Dermis microvascular lymphatic vessel endothelial cell (primary cell): ENCODE measurements at places on chromosomes 12 and 14.

DNA sequence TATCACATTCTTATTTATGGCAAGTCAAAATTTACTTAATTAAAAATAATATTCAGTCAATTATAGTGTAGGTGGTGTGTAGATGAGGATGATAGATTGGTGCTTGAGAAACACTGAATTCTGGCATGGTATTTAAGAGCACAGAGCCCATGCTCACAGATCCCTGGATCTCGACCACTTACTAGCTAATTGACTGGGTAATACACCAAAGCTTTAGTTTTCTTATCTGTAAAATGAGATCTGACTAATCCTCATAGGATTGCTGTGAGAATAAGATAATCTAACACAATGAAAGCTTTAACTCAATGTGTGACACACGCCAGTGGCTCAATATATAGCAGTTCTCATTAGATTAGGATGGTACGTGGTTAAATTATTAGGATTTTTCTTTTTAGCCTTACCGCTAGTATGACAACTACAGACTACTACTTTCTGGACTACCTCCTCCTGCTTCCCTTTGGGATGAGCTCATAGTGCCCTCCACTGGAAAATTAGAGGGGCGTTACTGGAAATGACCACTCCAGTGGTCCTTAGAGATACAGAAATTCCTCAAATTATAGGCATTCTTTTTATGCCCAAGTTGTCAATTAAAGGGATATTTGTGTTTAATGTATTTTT is 482.8 kb upstream of the TBX3 start:
- DNase-seq, result no peak

GRCh38 chr12:188910-189621 is 24.9 kb downstream of the SLC6A12 start:
- DNase-seq, result peak; percentile 52

GRCh38 chr14:59126714-59127436 is 61.6 kb upstream of the DAAM1 start:
- DNase-seq, result peak; percentile 48

DNA sequence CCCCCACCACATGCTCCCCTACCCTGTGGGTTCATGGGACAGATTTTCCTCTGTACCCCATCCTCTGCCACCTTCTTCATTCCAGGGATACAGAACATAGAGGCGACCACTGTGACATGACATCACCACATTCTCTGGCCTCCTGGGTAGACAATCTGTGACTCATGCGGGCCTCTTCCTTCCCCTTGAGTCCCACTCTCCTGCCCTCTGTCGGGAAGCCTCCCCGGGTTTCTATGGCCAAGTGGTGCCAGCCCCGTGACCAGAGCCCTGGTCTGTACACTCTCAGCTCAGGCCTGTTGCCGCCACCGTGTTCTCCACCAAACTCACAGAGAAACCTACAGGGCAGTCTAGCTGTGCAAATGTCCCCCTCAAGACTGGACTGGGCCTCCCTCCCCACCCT is 8.0 kb downstream of the CLMN start:
- DNase-seq, result peak; percentile 79

DNA sequence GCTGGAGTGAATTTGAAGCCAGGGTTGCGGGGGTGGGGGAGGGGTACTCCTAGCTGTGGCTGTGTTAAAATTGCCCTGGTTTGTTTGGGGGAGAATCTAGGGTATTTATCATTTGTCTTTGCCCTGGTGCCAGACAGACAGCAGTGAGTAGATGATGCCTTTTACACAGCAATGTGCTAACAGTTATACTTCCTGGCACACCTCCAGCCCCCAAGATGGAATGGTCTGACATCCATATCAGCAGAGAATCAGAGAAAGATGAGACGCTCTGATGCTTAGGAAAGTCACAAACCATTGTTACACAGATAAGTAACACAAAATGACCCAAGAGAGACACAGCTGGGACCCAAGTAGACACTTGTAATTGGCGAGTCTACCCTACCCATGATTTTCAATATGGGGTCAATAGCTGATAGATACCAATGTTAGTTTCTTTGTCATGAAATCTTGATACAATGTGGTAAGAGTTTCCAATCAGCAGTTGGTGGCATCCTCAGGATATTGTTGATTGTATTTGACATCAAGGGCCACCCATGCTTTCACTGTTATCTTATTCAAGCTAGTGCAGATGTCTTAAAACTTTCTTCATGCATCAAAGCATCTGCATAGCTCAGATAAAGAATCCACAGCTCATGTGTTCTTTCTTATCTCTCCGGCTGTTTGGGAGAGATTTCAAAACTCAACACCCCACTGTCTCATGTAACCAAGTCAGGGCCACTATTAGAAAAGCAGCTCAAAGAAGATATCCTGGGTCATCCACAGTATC is 2.6 kb upstream of the PRKAB1 start:
- DNase-seq, result no peak

GRCh38 chr12:90234472-90234871 is 525.8 kb upstream of the ATP2B1 start:
- no peak for DNase-seq

GRCh38 chr14:22752422-22752821 is 14.1 kb upstream of the OXA1L start:
- DNase-seq, result no peak

DNA sequence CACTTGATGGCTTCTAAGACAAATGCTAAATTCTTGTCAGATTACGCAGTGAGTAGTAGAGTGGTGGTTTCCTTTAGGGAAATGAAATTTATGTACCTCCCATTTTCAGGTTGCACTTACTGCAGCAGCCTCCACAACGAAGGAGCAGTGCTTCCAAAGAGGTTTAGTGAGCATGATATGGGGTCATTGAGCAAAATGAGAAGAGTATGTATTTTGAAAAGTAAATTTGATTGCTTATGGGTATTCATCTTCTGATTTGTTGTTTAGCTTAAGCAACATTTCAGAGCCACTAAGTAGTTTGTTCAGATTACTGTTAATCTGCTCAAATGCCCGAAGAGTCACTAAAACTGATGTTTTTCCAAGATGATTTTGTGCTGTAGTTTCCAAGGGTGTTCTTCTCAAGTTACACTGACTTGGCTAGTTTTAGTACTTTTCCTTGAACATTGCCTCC is 493.6 kb downstream of the PCNX1 start:
- DNase-seq, result no peak

DNA sequence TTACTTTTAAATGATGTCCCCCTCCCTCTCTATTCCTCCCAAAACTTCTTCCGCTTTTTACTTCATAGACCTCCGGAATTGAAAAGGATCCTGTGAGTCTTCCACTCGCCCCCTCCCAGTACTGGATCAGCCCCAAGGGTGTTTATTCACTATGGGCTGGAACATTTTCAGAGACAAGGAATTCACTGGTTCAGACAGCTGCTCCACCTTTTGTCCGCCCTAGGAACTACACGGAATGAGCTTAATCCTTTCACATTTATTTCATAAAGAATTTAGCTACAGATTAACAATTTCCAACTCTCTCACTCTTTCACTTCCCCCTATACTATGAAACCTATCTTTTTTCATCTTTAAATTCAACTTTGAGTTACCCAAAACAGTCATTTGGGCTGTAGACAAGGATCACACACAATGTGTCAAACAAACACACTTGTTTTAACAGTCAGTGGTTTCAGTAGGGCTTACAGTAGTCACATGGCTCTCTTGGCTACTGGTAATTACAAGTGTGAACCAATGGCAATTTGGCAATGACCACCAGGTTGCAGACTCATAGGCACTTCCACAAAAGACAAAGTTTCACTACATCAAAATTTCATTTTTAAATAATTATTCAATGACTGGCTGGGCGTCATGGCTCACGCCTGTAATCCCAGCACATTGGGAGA is 20.6 kb downstream of the CNIH1 start:
- peak; percentile 69 for DNase-seq

- no peak for DNase-seq
These were observed 87.8 kb downstream of the BBS10 start for GRCh38 chr12:76260390-76260748.

- no peak for DNase-seq
These were observed 1961.8 kb upstream of the FLRT2 start for GRCh38 chr14:83568141-83568540.

DNA sequence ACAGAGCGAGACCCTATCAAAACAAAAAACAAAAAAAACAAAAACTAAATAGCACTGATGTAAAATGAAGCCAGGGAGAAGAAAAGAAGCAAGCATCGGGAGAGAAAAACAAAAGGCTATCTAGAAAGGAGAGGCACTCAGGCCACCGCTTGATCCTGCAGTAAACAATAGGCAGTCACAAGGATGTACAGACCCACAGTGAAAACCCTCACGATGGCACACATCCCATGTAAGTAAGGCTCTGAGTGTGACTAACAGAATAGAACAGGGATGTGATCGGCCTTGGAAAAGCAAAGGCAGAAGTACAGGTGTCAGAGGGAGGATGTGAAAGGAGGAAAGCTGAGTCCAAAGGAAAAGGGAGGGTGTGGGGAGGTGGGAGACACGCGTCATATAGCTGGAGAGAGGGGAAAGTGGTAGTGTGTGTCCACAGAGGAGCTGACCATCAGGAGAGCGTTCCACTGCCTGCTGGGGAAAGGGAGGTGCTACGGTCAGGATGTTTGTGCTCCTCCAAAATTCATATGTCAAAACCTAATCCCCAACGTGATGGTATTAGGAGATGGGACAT is 31.5 kb downstream of the CAMKK2 start:
- DNase-seq, result no peak

DNA sequence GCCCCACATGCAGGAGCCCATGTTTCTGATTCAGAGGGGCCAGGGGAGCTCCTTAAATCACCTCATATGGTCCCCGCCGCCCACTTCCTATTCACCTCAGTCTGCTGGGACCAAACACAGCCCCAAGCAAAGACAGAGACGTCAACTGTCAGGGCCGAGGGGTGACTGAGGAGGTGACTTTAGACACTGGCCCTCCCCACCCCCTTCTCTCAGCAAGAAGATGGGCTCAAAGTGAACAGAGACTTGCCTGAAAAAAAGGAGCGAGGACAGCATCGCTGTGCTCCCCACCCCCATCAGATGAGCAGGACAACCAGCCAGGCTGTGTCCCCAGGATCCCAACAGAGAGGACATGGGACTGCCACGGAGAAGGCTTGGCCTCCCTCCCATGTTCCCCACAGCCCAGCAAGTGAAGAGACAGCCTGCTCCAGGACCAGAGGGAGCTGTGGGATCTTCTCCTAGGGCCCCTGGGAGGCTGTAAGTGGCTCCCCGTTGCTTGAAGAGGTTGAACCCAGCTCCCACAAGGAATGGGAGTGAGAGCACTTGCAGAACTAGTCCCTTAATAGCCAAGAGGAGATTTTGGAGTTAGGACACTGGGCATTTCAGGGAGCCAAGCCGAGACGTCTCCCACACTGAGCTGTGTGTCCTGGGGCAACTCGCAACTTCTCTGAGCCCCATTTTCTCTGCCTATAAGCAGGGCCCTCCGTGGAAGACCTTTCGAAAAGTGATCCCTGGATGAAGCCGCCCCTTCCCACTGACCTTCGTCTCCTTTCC is 1.3 kb upstream of the KRT79 start:
- no peak for DNase-seq
